ENCODE measurements at places on chromosomes 16 and 17. TPM values are rescaled to one million over a fixed set of nuclear protein-coding genes. Genes with fewer than 3 reads are reported as not detected.

The TMEM186 gene
- 11.8 TPM for total RNA-seq

DNA sequence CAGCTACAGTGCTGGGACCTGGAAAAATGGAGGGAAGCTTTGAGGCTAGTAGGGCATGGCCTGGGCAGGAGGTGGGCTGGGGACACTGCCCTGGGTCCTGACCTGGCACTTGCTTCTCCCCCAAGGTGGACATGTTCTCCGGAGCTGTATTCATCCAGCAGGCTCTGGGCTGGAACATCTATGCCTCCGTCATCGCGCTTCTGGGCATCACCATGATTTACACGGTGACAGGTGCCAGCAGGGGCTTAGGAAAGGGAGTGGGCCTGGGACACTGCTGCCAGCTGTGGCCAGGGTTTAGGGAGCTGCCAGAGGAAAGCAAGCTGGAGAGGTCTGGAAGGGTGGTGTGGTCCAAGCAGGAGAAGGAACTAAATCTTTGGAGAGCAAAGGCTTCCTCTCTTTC is 3.1 kb downstream of the SLC5A2 start:
- H3K36me3 ChIP-seq, result peaks cover 4% of the 10 kb centered on the region
- peaks cover 3% of the 10 kb centered on the region for H3K4me1 ChIP-seq
- peak overlapping the region; percentile 83 for H3K4me3 ChIP-seq
- H3K27me3 ChIP-seq, result peaks cover 86% of the 10 kb centered on the region
- H3K27ac ChIP-seq, result no peak overlapping the region

The SLFN13 gene
- total RNA-seq, result 10.0 TPM

The FBXL16 gene
- total RNA-seq, result 3.0 TPM

- peaks cover 3% of the 10 kb centered on the region for H3K36me3 ChIP-seq
- H3K4me1 ChIP-seq, result peaks cover 44% of the 10 kb centered on the region
- DNase-seq, result no peak
- no peak overlapping the region for H3K4me3 ChIP-seq
- H3K27me3 ChIP-seq, result no peaks in the 10 kb centered on the region
Measured at GRCh38 chr17:948284-948852, 31.2 kb downstream of the NXN start.

GRCh38 chr17:61144617-61145564 is 254.8 kb upstream of the TBX2 start:
- DNase-seq, result no peak
- no peaks in the 10 kb centered on the region for H3K27me3 ChIP-seq
- no peak overlapping the region for H3K4me3 ChIP-seq
- no peaks in the 10 kb centered on the region for H3K36me3 ChIP-seq

- no peak overlapping the region for H3K27ac ChIP-seq
- no peaks in the 10 kb centered on the region for H3K36me3 ChIP-seq
- H3K27me3 ChIP-seq, result peaks cover 29% of the 10 kb centered on the region
- peaks cover 34% of the 10 kb centered on the region for H3K4me1 ChIP-seq
- H3K4me3 ChIP-seq, result no peak overlapping the region
Measured at GRCh38 chr17:1640329-1641064, 5.0 kb downstream of the SCARF1 start.

GRCh38 chr16:67184995-67185650 is 1.4 kb upstream of the MATCAP1 start:
- H3K4me1 ChIP-seq, result peaks cover 7% of the 10 kb centered on the region
- H3K36me3 ChIP-seq, result no peaks in the 10 kb centered on the region
- peak; percentile 95 for DNase-seq
- H3K27me3 ChIP-seq, result peaks cover 26% of the 10 kb centered on the region
- peak overlapping the region; percentile 97 for H3K4me3 ChIP-seq
- no peak overlapping the region for H3K27ac ChIP-seq

- no peaks in the 10 kb centered on the region for H3K4me1 ChIP-seq
- no peak overlapping the region for H3K27ac ChIP-seq
- no peak for DNase-seq
- H3K36me3 ChIP-seq, result no peaks in the 10 kb centered on the region
- H3K27me3 ChIP-seq, result peaks cover 6% of the 10 kb centered on the region
Measured at GRCh38 chr16:3951861-3952736, 71.6 kb upstream of the CREBBP start.

DNA sequence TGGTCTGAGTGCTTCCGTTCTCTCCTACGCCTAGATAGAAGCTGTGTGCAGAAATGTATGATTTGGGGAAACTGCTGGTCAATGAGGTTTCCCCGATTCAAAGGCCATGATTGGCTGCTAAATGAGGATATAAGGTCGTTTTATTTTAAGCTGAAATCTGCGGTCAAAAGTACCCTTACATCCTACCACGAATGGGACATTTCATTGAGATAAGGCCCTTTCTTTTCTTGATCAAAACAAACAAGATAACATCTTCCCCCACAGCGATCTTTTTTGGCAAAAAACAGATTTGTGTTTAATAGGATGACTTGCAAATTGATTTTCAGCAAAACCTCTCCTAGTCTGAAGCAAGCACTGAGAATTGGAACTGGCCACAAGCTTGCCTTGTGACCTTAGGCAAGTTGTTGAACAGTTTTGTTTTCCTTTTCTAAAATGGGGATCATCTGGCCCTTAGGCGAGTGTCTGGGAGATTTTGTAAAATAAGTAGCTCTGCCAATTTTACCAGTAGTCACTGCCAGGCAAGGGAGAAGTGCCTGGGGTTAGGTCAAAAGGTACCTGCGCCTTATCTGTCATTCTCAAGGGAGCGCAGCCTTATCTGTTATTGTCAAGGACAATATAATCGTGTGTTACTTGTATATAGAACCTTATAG is 635 bp downstream of the SCPEP1 start:
- H3K4me1 ChIP-seq, result peaks cover 37% of the 10 kb centered on the region
- H3K27me3 ChIP-seq, result peaks cover 22% of the 10 kb centered on the region
- H3K4me3 ChIP-seq, result peak overlapping the region; percentile 91
- no peaks in the 10 kb centered on the region for H3K36me3 ChIP-seq
- no peak for DNase-seq
- H3K27ac ChIP-seq, result peak overlapping the region; percentile 1

DNA sequence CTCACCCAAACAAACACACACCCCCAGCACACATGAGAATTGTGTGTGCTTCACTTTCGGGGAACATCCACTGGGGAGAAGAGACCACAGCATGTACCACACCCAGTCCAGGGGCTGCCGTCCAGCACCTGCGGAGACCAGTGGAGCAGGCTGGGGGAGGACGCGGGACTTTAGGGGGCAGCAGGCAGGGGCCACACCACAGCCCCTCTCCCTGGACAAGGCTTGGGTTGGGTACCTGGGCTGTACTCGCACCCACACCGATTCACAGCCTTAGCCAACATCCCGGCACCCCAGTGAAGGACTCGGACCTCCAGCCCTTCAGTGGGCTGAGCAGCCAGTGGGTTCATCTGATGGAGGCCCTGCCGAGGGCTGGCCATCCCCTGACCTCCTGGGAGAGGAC is 63.3 kb downstream of the RBFOX3 start:
- DNase-seq, result no peak
- no peaks in the 10 kb centered on the region for H3K27me3 ChIP-seq
- H3K4me3 ChIP-seq, result no peak overlapping the region
- H3K27ac ChIP-seq, result peak overlapping the region; percentile 67

DNA sequence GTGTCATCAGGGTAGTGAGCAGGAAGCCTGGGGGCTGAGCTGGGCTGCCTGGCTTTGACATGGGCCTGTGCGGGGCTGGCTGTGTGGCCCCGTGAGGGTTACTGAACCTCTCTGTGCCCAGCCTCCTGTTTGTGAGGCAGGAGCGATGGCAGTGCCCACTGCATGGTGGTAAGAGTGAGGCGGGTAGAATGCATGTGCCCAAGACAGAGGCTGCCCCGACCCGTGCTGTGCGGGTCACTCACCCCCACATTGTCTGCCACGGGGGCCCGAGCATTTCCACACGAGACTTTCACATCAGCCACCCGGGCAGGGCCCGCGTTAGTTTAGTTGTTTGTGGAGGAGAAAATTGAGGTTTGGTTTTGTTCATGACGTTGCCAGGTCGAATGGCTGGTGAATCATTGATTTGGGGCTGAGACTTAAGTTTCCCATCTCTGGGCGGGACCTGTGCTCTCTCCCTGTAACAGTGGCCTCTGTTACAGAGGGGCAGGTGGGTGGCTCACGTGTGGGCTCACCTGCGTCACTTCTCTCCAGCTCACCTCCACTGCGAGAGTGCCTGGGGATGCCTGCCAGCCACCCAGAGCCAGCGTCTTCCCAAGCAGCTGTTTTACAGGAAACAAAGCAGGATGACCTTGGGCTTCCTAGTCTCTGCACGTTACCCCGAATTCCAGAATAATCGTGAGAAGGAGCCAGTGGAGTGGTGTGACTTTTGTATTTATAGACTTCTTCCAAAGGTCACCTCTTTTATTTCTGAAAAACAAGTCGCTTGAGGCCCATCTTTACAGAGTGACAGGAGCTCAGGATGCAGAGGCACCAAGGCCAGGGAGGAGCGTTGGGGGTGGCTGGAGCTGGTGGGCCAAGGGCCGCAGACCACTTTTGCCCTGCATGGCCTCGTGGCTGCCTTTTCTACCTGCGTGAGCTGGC is 150.6 kb downstream of the RPTOR start:
- H3K36me3 ChIP-seq, result peaks cover 7% of the 10 kb centered on the region
- H3K27ac ChIP-seq, result peak overlapping the region; percentile 19
- no peak overlapping the region for H3K4me3 ChIP-seq
- H3K27me3 ChIP-seq, result no peaks in the 10 kb centered on the region
- peaks cover 69% of the 10 kb centered on the region for H3K4me1 ChIP-seq
- no peak for DNase-seq

- peaks cover 2% of the 10 kb centered on the region for H3K27me3 ChIP-seq
- peaks cover 24% of the 10 kb centered on the region for H3K4me1 ChIP-seq
- peak overlapping the region; percentile 71 for H3K27ac ChIP-seq
- no peak for DNase-seq
Measured at GRCh38 chr17:50603340-50603739, 31.3 kb upstream of the ABCC3 start.

The CA4 gene
- total RNA-seq, result 0.26 TPM

The TPPP3 gene
- total RNA-seq, result 4.7 TPM

DNA sequence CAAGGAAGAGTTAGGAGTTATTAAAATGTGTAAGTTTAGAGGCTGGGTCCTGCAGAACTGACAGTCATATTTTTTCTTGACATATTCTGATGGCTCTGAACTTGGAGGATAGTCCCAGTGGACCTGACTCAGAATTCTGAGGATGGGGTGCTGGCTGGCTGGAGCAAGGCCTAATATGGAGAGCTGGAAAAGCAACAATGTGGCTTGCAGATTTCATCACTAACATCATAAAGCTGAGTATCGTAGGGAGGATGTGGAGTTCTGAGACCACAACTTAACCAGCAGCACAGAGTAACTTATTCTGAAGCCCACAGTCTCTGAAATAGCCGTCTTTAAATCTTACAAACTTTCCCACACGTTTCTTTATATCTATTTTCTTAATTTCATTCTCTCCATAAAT is 2.3 kb downstream of the KRTAP1-5 start:
- no peaks in the 10 kb centered on the region for H3K36me3 ChIP-seq
- no peak overlapping the region for H3K27ac ChIP-seq
- H3K27me3 ChIP-seq, result peaks cover 4% of the 10 kb centered on the region

DNA sequence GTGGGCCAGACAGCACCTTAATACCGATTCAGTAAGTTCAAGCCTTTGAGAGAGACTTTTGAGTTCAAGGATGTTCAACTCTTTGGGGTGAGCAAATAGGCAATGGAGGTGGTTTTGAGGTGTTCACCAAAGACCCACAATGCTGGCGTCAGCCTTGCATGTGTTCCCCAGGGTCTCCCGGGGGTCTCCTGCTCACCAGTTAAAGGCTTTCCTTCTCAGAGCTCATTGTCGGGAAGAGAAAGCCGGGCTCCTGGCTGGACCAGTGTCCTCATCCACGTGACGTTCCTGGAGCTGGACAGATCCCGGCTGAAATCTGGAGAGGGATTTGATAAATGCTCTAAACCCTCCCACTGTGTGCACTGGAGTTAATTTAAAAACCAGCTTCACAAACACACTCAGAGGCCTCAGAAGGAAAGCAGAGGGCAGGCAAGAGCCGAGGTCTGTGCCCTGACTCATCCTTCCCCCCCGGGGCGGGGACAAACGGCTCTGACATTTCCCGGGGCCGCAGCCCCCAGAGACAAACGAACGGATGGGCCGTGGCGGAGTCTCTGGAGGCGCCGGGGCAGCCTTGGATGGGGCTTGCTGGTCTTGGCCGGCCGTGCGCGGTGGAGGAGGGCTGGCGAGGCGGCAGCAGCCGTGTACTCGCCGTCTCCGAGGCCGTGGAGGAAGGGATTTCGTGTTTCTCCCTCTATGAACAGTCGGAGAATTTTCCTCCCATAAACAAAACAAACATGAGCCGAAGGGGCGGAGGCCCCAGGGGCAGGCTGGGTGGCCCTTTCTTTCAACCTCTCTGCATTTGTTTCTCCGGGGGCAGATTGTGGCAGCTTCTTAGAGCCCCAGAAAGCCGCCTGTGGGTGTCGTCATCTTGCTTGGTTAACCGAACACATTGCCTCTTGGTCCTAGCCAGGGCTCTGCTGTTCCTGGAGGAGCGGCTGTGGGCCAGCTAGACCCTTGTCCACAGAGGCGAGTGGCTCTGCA is 94.2 kb downstream of the NTN1 start:
- H3K4me1 ChIP-seq, result peaks cover 27% of the 10 kb centered on the region
- DNase-seq, result peak; percentile 51
- no peaks in the 10 kb centered on the region for H3K27me3 ChIP-seq
- no peaks in the 10 kb centered on the region for H3K36me3 ChIP-seq

DNA sequence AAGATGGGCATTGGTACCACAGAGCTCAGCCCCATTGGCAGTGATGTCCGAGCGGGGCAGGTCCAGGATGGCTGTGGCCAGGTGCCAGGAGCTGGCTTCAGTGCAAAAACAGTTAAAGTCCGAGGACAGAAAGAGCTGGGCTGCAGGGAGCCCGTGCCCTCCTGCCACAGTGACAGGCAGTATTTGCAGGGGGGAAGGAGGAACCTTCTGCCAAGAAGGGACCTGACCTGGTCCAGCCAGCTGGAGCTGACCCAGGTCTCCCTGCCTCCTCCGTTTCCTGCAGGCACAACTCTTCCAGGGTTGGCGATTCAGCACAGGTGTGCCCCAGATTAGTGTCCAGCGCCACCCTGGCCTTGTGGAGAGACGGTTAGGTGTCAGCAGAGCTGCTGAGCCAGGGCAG is 199.0 kb downstream of the ENGASE start:
- no peak overlapping the region for H3K4me3 ChIP-seq
- peaks cover 11% of the 10 kb centered on the region for H3K4me1 ChIP-seq
- H3K27me3 ChIP-seq, result peaks cover 15% of the 10 kb centered on the region

DNA sequence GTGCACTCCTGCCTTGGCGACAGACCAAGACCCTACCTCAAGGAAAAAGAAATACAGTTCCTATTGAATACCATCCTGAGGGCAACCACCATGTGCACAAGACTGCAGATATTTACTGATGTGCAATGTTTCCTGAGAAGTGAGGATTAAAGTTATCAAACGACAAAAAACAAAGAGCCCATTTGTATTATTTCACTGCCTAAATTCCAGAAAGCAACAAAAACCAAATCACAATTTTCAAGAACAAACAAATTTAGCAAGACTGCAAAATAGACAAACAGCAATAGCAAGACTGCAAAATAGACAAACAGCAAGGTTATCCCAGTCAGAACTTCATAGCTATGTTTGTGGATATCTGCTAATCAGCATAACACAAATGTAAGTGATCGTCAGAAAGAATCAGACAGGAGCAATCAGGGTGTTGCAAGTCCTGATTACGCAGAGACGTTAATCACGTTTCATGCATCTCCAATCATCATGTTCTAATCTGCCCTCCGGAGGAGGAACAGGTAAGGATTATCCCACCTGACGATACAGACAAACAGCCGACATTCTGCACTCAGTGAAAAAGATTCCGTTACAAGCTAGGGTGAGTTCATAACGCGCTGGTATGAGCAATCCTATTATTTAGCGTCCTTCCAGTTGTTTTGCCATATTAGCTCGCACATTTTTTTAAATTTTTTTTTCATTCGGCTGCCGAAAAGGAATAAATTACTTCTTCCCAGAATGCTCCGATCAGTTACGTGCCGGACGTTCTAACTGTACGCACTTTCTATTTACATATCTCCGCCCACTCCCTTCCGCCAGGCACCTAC is 2.9 kb downstream of the TMEM107 start:
- DNase-seq, result no peak
- no peaks in the 10 kb centered on the region for H3K36me3 ChIP-seq
- H3K4me1 ChIP-seq, result peaks cover 50% of the 10 kb centered on the region
- peak overlapping the region; percentile 92 for H3K4me3 ChIP-seq
- peak overlapping the region; percentile 100 for H3K27ac ChIP-seq
- H3K27me3 ChIP-seq, result peaks cover 8% of the 10 kb centered on the region

The P2RX5 gene
- total RNA-seq, result 1.6 TPM

The PTX4 gene
- not detected for total RNA-seq
